ENCODE measurements at places on chromosomes 16 and 17. TPM values are rescaled to one million over a fixed set of nuclear protein-coding genes. Genes with fewer than 3 reads are reported as not detected.

- DNase-seq: no peak
Observed at GRCh38 chr17:21376081-21376758, at the start of gene KCNJ12. Gene KCNJ12 (plus strand): TSS chr17:21376357. CDS start chr17:21415343, 38,986 bp downstream.

DNA sequence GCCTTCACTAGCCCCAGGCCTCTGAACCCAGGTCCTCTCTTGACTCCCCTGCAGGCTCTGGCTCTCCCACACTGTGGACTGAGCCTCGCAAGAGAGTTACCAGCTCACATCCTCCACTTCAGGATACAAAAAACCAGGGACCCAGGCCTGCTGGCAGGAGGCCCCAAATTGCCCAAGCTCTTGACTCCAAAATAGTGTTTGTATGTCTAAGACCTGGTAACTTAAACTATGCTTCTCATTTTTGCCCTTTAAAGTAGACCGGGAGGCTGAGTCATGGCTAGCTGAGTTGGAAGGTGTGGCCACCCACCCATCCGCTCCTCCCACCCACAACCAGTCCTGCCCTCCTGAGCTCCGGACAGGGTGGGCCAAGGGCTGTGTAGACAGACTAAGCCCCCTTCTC lies 250.0 kb downstream of the SOX9 start:
- no peak for DNase-seq

DNA sequence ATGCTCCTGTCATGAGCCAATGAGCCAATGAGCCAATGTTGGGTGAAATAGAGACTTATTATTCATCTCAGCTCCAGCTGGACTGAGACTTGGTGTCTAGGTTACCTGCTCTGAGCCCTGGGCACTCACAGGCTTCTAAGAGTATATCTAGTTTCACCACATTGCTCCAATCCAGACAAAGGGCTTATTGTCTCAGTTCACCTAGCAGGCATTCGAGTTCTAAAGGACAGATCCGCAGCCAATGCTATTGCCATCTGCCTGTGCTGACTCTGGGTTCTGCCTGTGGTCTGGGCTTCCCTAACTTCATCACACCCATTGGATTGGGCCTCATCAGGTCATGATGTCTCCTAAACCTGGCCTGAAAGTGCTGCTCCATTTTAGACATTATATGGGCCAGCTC lies 66.1 kb upstream of the HS3ST4 start:
- DNase-seq: no peak

DNA sequence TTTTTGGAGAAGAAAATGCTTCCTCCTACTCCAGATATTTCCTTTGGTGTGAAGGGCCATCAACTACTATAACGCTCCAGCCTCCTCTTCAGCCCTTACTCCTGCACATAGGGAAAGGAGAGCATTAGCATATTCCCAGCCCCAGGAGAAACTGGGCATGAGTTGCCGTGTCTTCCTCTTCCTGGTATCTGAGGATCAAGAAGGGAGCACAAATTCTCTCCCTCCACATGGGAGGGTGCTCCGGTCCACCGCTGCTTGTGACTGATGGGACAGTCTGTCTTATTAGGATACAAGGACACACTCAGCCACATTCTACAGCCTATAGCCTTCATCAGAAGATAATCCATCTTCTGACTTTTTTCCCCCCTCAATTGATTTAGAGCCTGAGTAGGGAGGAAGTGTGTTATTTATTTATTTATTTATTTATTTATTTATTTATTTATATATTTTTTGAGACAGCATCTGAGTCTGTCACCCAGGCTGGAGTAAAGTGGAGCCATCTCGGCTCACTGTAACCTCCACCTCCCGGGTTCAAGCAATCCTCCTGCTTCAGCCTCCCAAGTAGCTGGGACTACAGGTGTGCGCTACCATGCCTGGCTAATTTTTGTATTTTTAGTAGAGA lies 16.6 kb upstream of the CYB5B start:
- no peak for DNase-seq

DNA sequence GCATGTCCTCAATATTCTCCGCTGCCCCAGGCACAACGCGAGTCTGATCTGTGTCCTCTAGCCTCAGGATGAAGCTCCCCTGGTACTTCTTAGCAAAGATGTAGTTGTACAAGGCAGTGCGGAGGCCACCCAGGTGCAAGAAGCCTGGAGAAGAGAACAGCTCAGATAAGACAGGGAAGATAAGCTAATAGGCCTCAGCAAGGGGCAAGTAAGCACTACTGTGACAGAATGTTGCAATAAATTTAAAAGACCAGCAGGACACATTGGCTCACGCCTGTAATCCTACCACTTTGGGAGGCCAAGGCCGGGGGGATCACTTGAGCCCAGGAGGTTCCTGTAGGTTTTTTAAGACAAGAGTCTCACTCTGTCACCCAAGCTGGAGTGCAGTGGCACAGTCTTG lies 5.0 kb downstream of the EARS2 start:
- no peak for DNase-seq

DNA sequence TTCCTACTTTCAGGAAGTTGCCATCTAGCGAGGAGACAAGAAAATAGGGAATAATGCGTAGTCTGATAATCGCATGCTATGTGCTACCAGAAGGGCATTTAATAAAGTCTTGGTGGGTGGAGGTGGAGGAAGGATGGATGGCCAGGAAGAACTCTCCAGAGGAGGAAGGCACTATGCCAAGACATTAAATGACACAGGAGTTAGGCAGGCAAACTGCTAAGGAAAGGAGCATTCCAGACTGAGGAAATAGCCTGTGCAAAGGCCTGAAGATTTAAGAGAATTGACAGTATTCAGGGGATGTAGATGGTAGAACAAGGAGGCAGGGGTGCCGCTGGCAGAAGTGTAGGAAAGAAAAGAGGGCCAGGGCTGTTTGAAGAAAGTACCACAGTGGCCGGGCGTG lies 19.3 kb upstream of the ARHGAP44 start:
- no peak for DNase-seq

DNA sequence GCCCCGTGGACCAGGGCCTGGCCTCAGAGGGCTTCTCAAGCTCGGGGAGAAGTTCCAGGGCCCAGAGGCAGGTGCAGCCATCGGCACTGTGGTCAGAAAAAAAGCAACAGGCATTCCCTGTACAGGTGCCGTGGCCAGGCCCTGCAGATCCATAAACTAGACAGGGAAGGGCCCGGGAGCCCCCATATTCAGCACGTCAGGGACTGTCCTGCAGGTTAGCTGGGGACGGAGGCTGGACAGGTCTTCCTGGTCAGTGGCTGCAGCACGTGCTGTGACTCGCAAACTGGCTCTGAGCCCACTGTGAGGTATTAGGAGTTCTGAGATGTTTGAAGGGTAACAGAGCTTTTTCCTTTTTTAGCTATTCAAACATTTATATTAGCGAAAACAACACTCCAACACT lies 15.0 kb upstream of the C16orf95 start:
- no peak for DNase-seq

DNA sequence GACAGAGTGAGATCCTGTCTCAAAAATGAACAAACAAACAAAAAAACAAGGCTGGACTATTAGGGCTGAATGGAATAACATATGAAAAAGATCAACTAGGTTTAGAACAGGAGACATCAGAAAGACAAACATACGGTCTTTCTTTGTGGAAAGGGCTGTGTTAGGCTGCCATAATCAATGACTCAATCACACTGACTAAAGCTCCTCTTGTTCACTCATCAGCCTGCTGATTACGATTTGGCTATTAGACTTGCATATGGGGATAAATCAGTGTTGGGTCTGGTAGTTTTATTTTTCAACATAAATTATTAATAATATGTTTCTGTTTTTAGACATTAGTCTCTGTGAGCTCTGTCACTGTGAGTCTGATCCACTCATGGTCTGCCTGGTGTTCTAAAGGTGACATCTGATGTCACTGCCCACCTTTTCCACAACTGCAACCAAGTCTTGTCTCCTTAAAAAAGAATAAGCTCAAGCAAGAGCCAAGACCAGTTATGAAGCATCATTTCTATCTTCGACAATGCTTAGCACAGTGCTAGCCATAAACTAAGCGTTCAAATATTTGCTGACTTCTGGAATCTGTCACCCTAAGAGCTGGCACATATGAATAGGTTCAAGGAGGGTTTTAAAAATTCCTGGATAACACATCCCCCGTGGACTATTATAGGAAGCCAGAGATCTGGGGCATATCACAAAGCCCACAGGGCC lies 10.2 kb downstream of the CFAP20 start:
- DNase-seq: no peak

DNA sequence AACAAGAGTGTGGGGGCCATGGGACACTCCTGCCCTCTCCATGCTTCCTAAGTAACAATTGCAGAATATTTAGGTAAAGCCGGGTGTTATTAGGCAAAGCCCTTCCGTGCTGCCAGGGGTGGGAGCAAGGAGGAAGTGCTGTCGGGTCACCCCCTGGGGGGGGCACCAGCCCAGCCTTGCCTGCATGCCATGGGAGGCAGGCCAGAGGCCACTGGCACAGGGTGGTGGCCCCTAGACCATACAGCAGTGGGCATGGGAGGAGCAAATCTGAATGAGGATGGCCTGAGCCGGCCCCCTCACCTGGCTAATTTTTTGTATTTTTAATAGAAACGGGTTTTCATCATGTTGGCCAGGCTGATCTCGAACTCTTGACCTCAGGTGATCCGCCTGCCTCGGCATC lies 355.7 kb upstream of the CDH8 start:
- DNase-seq: no peak

DNA sequence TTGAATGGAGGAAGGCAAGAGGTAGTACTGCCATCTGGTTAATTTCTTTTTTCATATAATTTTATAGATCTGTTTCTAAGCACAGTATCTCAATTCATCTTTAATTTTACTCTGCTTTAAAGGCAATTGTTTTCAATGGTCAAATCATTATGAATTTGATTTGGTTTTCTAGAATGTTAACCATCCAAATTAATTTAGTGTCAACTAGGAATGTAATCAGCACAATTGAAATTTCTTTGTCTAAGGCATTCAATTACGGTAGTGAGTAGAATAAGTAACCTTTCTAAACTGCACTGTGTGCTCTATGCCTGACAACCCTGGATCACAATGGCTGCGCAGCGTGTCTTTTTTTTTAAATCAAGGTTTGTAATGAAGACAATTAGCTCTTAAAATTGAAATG lies 44.3 kb downstream of the CACNG1 start:
- no peak for DNase-seq

- no peak for DNase-seq
Observed at GRCh38 chr16:69741951-69742904, 12.5 kb downstream of the NOB1 start.

GRCh38 chr16:68429076-68429854 lies 19.0 kb downstream of the SMPD3 start:
- no peak for DNase-seq

GRCh38 chr16:78976212-78976611 lies 624.3 kb downstream of the MAF start:
- DNase-seq: no peak

DNA sequence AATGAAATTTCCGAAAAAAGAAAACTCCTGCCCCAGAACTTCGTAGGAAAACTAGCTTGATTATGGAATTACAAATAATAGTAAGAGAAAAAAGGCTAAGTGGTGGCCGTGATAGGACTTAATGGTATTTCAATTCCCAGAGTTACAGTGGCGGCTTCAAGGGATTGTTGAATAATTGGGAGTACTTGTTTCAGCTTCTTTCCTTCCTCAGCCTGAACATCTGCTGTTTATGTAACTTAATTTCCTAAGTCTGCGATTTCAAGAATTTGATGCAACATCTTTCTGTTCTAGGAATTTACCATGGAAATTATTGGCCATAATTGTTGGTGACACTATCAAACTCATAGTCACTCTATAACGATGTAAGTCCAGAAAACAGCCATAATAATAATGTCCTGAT lies 684 bp upstream of the APPBP2 start:
- DNase-seq: no peak

GRCh38 chr16:90019543-90020259 lies 445 bp upstream of the DBNDD1 start:
- DNase-seq: no peak

GRCh38 chr17:50289991-50290702 lies 15.9 kb downstream of the TMEM92 start:
- peak; percentile 85 for DNase-seq

DNA sequence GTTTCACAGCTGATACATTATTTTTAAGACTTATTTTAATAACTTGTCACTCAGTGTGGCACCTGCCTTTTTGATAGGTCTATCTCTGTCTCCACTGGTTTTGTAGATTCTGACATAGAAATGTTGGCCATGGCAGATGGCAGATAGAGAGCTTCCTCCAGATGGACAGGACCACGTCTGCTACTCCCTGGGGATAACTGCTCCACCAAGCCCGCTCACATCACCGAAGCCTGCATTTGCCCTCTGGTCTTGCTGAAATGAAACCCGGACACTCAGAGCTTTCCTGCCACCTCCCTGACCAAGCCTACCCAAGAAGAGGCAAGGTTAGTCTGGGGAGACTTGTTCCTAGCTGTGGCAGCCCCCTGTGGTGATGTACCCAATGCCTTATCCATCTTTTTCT lies 16.4 kb upstream of the HAP1 start:
- no peak for DNase-seq

DNA sequence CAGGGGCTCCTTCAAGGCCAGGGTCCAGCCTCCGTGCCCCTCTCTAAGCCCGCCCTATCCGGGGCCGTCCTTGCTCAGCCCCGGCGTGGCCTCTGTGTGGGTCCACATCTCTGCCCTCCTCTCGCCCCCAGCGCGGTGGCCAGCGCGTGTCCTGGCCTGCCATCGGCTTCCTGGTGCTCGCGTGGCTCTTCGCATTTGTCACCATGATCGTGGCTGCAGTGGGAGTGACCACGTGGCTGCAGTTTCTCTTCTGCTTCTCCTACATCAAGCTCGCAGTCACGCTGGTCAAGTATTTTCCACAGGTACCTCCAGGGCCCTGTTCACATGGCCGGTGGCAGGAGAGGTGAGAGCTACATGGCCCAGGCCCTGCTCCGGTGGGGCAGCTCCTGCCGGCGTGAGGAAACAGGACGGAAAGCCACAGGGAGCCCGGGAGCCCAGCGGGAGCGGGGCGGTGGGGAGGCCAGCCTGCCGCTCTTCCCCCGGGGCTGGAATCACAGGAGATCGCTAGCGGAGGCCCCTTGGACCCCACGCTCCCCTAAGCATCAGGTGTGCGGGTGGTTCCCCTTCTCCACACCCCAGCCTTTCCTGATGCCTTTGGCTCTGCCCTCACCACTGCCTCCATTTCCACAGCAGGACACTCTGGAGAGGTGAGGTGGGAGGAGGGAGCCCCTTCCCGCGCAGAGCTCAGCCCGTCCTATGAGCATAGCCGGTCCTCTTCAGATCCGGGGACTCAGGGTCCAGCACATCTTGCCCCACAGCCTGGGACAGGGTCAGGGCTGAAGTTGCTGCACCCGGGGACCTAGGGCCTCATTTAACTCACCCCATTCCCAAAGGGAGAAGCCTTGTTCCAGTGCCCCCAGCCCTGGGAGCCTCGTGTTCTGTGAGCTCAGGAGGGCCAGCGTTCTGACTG lies 10.2 kb downstream of the TAX1BP3 start:
- peak; percentile 11 for DNase-seq

The ZG16B gene
- polyA plus RNA-seq: 0.95 TPM

The MTHFSD gene
- 6.9 TPM for polyA plus RNA-seq

The SSTR5 gene
- polyA plus RNA-seq: not detected

The RASL10B gene
- polyA plus RNA-seq: 0.11 TPM

The CDH15 gene
- 0.06 TPM for polyA plus RNA-seq

The FBXW10 gene
- 0.01 TPM for polyA plus RNA-seq

The MYH2 gene
- polyA plus RNA-seq: not detected

The HAGH gene
- polyA plus RNA-seq: 36.7 TPM

The HAS3 gene
- 4.8 TPM for polyA plus RNA-seq

The EMC6 gene
- 94.8 TPM for polyA plus RNA-seq

The KRT9 gene
- polyA plus RNA-seq: 1.7 TPM

The KRT23 gene
- polyA plus RNA-seq: 0.75 TPM

The C16orf89 gene
- polyA plus RNA-seq: not detected

The SLFN13 gene
- 1.1 TPM for polyA plus RNA-seq

The RAMP2 gene
- 0.13 TPM for polyA plus RNA-seq

The PRSS36 gene
- 0.34 TPM for polyA plus RNA-seq

The TNFRSF13B gene
- not detected for polyA plus RNA-seq

The TMIGD1 gene
- polyA plus RNA-seq: not detected

The ERN2 gene
- not detected for polyA plus RNA-seq
